ENCODE measurements at places on chromosomes 12 and 14.
A peak's percentile ranks its signal among the peaks of the same experiment; 100 is the strongest.

GRCh38 chr14:104590240-104590965 is 10.8 kb downstream of the C14orf180 start:
- no peak for DNase-seq

DNA sequence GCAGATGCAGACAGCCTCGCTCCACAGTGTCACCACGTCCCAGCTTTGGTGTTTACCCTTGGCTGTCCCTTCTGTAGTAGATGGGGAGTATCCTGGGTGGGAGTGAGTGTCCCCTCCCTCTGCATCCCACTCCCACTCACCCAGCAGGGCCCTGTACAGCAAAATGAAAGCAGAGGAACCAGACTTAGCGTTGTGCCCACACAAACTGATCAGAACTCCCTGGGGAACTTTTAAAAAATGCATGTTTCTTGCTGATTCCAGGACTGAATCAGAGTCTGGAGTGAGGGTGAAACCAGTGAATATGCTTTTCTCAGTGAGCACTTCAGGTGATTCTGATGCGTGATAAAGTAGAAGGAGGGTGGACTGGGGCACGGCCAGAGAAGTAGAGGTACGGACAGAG is 2.9 kb downstream of the ACVRL1 start:
- DNase-seq = no peak

DNA sequence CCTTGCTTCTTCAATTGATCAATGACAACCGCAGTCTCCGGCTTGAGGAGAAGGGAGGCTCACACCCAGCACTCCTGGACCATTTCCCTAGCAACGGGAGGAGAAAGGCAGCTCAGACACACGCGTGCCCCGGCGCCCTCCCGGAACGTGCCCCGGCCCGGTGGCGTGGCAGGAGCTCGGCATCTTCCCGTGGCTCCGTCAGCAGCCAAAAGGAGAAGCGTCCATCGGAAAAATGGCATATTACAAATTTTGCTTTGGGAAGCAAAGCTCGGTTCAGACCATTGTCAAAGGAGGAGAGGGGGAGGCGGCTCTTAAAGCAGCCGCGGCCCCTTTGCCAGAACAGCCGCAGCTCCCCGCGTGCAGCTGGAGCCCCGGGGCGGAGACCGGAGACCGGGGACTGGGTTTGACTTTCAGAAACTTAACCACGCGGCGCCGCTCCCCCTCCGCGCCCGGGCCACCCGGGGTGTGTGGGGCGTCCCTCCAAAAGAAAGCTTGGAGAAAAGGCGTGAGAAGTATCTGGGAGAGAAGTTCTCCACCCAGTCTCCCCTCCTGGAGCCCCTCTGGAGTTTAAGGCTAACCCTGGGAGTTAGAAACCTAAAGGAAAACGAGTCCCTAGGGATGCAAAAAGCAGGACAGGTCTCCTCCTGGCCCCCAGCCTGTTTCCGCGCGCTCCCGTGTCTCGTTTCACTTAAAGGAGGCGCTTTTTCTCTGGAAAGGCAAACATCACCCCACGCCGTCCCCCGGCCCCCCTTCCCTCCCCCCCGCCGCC is 545 bp downstream of the PPFIA2 start:
- no peak for DNase-seq

- no peak for DNase-seq
Observed at GRCh38 chr12:67879937-67880336, 109.3 kb upstream of the IFNG-AS1 start.

GRCh38 chr14:90714811-90715210 is 101.4 kb downstream of the TTC7B start:
- no peak for DNase-seq

DNA sequence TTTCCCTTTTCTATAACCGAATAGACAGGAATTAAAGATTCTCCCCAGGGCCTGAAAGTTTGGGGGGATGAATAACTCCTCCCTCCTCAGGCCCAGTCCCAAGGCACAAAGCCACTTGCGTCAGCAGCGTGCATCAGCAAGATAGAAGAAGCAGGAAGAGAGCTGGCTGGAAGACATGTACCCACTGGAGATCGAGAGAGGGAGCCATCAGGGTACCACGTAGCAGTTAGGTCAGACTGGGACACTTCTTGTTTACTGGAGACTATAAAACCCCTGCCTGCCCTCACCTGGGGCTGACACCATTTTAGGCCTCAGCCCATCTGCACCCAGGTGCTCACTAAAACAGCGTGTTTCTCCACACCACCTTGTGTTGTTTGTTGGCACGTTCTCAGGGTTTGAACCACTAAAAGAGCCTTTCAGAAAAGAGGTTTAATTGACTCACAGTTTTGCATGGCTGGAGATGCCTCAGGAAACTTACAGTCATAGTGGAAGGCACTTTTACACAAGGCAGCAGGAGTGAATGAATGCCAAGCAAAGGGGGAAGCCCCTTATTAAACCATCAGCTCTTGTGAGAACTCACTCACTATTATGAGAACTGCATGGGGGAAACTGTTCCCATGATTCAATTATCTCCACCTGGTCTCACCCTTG is 93.2 kb downstream of the TMTC3 start:
- DNase-seq = no peak

DNA sequence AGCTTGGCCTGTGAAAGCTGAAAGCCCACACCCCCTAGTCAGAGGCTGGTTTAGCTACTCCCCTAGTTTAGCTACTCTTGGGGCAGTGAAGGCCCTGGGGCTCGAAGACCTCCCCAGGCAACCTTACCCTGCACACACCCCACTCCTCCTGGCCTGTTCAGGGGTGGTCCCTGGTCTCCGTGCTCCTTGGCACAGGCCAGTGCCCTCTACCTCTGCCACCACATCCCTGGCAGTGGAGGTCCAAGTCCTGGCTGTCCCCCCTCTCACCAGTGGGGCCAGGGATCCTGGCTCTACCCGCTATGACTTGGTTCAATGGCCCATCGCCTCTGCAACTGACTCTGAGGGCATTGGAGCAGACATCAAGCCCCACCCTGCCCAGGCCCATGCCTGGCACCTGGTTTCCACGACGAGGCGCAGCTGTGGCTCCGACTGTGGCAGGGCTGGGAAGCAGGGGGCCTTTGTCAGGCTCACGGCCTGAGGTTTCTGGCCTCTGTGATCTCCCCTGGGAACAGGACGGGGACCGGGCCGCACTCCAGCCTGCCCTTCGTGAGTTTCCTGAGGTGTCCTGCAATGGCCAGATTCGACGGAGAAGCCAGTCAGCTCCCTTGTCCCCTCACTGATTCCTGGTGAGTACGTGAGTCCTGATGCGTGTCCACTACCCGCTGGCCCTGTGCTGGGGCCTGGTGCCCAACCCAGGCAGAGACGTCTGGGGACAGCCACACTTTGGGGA is 5.7 kb downstream of the TMEM121 start:
- no peak for DNase-seq

- DNase-seq = no peak
Observed at GRCh38 chr12:69623970-69624369, 13.3 kb upstream of the LRRC10 start.

DNA sequence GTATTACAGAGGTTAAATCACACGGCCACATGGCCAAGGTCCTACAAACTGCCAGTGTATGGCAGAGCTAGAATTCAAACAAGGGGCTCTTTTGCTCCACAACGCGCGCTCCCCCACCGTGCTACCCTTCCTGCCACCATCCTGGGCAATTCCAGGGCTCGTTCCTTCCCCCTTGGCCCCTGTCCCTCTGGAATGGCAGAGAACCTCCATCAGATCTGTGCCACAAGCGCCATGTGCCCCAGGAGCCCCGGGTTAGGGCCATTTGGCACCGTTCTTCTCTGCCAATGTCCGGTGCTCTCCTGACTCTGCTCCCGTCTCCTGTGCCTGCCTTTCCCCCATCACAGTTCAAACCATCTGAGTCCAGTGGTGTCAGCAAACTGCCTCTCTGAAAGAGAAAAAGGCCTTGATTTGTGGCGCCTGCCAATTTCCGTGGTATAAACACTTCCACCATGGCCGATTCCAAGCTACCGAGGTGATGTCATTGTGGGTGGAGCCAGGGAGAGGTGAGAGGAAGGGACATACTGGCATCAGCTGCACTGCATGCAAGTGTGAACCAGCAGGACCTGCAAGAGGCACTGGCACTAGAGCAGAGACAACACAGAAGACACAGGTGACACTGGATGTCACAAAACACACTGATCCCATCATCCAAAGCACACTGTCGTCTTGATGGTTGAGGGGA is 163.1 kb downstream of the CALM1 start:
- DNase-seq = peak; percentile 48

DNA sequence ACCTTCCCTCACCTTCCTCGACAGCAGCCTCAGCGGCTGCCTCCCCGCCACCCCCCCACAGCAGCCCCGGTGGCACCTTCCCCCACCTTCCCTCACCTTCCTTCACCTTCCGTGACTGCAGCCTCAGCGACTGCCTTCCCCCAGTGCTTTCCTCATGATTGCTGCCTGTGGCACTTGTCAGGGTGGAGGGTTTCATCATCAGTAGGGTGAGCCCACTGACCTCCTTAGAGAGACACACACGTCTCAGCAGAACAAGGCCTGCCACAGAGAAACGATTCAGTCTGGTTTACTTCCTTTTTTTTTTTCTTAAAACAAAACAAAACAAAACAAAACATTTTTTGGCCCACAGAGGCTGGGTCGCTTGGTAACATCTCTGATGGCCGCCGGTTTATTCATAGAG is 75.0 kb downstream of the EP400 start:
- no peak for DNase-seq

GRCh38 chr12:45994736-45995135 is 4.4 kb upstream of the SCAF11 start:
- no peak for DNase-seq

DNA sequence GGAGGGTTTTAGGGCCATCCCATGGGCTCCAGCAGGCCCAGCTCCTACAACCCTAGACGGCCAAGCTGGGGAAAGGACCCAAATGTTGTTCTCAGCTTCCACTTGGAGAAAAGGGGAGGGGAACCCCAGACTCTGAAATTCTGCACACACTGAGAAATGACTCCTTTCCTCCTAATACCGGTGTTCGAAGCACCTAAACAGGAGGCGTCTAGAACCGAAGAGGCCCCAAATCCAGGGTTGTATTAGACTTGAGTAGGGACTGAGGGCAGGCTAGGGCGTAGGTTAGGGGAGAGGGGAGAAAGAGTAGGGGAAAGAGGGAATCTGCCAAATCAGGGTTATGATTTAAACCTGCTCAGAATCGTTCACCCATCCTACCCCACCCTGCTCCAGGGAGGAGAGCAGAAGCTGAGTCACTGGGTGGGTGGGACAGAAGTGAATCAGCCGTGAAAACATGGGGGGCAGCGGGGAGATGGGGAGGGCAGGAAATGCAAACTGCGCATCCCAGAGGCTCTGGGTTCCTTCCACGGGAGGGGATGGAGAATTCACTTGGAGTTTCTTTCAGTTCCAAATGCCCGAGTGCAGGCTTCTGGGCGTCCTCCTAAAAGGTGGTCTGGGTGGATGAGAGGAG is 1.0 kb downstream of the IGFBP6 start:
- DNase-seq = peak; percentile 26

- DNase-seq = no peak
Observed at GRCh38 chr12:2963760-2964292, 4.6 kb downstream of the TEAD4 start.
